ENCODE measurements at places on chromosomes 7 and 10. TPM values are rescaled to one million over a fixed set of nuclear protein-coding genes. Genes with fewer than 3 reads are reported as not detected.

DNA sequence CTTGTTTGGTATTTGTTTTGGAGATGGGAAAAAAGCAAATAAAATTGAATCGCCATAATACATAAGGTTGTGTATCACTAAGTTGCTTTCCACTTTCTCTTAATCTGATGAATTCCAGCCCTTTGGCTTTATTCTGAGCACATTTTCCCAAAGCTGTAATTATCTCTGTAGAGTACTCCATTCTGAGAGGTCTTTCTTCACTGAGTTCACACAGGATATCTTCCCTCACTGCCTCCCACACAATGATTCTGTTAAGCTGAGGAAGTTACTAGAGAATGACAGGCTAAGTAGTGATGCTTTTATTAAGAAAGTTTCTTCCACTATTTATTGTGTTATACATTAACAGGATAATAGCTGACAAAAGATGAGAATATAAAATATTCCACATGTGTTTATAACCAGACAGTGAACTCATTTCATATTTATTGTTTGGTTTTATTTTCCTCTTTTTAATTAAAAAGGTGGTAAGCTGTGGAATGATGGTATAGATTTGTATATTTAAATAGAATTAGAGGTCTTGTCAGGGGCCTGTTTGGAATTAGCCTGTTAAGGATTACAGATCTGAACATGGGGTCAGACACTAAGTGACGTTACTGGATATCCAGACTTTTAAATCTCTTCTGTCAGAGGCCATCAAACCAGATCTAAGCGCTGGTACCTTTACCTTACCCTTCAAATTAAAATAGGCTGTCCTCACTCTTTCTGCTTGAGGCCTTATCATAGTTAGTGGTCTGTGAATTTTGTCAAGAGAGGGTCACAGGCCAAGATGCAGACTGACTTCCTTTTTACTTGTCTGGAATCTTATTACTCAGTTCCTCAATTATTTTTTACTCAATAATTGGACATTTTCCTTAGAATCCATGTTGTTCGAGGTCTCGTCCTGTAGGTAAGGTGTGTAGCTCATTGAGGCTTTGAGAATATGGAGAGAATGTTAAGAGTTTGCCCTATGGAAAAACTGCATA is 8.4 kb downstream of the PLXDC2 start:
- DNase-seq = no peak
- peaks cover 4% of the 10 kb centered on the region for H3K4me1 ChIP-seq
- no peak overlapping the region for H3K27ac ChIP-seq
- no peak overlapping the region for H3K4me3 ChIP-seq

DNA sequence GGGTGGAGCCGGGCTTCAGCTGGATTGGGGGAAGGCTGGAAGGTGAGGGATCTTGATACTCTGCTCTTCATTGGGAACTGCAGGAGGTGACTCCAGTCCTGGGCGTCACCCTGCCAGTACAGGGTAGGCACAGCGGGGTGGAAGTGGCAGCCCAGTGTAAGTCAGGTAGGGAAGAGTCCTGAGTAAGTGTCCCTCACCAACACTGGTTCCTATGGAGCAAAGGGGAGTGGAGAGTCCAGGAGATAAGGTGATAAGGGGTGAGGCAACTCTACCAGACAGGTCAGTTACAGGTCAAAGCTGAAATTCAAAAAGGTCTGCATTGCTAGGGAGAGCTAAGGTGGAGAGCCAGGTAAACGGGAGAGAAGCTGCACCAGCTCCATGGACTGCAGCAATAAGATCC is 145.6 kb upstream of the NFE2L3 start:
- peaks cover 13% of the 10 kb centered on the region for H3K4me1 ChIP-seq
- no peaks in the 10 kb centered on the region for H3K27me3 ChIP-seq
- no peak overlapping the region for H3K27ac ChIP-seq
- H3K4me3 ChIP-seq = no peak overlapping the region

- H3K4me3 ChIP-seq = no peak overlapping the region
- no peaks in the 10 kb centered on the region for H3K36me3 ChIP-seq
- H3K27ac ChIP-seq = no peak overlapping the region
- no peak for DNase-seq
- H3K27me3 ChIP-seq = no peaks in the 10 kb centered on the region
These were observed 83.9 kb downstream of the PIP4K2A start for GRCh38 chr10:22630234-22631174.

Gene ZRANB1
- 27.8 TPM for total RNA-seq

- H3K4me1 ChIP-seq = no peaks in the 10 kb centered on the region
- H3K27ac ChIP-seq = peak overlapping the region; percentile 97
- H3K27me3 ChIP-seq = no peaks in the 10 kb centered on the region
- H3K36me3 ChIP-seq = peaks cover 9% of the 10 kb centered on the region
- H3K4me3 ChIP-seq = no peak overlapping the region
- DNase-seq = no peak
These were observed 27.2 kb downstream of the GTF2IRD1 start for GRCh38 chr7:74480861-74481417.
